ENCODE measurements at places on chromosomes 5 and 9.

DNA sequence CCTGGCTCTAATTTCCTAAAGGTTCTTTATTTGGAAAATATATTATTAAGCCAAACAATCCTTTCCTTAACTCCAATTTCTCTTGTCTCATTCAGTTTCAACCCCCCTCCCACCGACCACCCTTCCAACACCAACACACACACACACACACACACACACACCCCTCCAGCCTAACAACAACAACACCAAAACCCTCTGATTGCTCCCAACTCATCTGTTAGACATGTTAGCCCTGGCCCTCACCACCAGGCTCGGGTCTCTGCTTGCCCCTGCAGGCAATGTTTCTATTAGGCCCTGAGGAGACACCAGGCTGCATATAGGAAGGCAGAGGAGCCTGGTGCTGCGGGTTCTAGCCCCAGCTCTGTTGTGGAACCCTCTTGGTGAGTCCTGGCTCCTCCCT lies 18.4 kb upstream of the TRAF1 start:
- DNase-seq, result no peak

- DNase-seq, result no peak
Observed at GRCh38 chr9:136597965-136598364, 52.1 kb upstream of the NOTCH1 start.

GRCh38 chr5:6766604-6767093 lies 53.4 kb downstream of the TENT4A start:
- DNase-seq, result no peak

- DNase-seq, result no peak
Observed at GRCh38 chr9:33472171-33472880, 1.4 kb downstream of the NOL6 start.

GRCh38 chr9:135976944-135977343 lies 15.8 kb upstream of the UBAC1 start:
- no peak for DNase-seq

DNA sequence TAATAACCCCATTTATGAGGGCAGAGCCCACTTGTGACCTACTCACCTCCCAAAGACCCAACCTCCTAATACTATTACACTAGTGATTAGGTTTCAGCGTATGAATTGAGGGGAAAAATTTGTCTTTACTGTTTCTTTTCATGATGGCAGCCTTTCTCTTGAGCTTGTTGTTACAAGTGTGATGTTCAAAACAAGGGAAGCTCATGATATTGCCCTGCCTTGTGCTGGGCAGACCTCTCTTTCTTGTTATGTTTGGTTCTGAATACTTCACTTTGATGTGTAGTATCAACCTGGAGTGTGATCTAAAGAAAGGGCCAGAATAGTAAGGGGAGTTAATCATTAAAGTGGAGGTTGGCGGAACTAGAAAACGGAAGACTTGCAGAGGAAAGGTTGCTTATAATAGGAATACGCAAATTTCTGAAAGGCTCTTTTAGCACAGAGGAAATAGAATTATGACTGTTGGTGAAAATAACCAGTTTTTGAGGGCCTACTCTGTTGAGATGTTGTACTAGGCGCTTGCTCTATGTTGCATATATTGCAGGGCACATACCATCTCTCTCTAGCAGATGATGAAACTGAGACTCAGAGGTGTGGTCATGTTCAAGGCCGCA lies 68.2 kb downstream of the MELK start:
- DNase-seq, result no peak

GRCh38 chr5:122163121-122164069 lies 34.0 kb downstream of the ZNF474 start:
- no peak for DNase-seq

DNA sequence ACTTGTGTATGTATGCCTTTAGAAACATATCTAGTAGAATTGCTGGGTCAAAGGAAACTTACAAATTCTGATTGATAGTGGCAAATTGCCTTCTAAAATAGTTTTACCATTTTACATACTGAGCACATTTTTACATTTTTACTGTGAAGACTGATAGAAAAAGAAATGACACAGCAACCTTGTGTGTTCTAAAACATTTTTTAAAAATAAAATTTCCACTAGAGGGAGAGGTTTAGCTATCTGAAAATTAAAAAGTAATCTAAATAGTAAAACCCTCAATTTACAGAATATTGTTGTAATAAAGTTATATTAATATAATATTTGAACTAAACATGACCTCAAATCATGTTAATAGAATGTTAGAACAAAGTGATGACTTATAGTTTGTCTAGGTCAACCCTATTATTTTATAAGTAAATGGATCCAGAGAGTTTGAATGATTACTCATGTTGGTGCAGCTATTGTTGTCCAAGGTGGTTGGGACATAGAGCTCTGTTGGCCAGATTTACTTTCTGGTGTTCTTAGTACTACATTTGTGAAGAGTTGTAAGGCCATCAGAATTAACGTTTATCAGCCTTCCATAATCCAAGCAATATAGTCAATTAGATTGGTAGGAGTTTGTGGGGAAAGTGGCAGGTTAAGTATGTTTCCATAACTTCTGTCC lies 17.2 kb downstream of the CENPP start:
- no peak for DNase-seq

- no peak for DNase-seq
Observed at GRCh38 chr5:137632716-137633115, 103.2 kb downstream of the KLHL3 start.

Measured in activated CD8-positive, alpha-beta memory T cell treated with anti-CD3 and anti-CD28 coated beads for 48 hours (primary cell).